ENCODE measurements at places on chromosomes 2 and 18.
A peak's percentile ranks its signal among the peaks of the same experiment; 100 is the strongest.

DNA sequence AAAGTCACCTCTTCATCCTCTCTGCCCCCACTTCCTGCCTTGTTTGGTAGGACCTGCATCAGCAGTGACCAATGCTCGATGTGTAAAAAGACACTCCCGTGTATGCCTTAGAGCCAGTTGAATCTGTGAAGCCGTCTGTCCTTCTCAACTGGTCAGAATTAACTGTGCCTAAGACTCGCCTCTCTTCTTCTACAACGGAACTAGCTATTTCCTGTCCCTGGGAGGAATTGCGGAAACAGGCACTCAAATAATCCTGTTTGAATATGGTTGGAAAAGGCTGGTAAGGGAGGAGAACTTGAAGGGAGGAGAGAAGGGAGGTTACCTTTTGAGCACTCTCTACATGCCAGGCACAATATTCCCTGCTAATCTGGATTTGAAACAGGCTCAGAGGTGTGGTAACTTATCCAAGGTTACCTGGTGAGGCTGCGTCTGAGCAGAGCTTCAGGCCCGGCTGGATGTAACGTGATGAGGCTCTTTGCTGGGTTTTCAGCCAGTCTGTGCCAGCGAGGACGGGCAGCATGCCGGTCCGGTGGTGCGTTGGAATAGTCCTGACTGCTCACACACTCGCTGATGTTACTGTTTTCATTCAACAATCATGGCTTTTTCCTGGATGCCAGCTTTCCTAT is 127.0 kb downstream of the FAM168B start:
- no peak for DNase-seq

DNA sequence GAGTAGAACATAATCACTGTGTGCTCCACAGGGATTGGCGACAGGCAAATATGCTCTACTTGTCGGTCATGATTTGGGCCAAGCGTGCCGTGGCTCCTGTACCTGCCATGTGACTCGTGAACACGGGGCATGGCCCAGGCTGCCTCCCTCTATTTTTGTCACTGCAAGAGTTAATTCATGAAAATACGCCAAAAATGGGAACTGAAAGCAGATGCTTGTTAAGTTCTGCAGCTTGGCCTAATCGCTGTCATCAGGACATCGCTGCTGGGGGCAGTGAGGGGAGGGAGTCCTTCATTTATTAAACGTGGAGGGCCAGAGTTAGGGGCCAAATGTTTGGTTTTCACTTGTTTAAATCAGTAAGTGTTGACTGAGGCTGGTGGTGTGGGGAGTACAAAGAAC is 177.8 kb downstream of the BCL2 start:
- DNase-seq: no peak

GRCh38 chr2:36710858-36711515 is 14.5 kb downstream of the VIT start:
- no peak for DNase-seq

DNA sequence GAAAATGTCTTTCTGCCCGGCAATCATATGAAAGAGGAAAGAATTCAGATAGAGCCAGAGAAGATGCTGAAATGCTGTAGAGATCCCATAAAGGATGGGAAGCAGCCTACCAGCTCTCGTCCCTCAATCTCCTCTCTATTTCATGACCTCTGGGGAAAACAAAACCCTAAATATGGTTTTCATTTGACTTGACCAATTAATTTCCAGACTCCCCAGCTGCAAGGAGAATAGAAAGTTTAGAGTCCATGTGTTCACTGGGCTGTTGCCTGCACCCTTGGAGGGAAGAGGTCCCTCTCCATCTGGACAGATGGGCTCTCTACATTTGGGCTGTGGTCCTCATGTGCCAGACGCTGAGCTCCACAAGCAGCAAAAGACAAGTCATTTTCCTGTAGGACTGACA is 40.6 kb downstream of the CAPN13 start:
- no peak for DNase-seq

GRCh38 chr2:136319237-136319636 is 201.3 kb upstream of the CXCR4 start:
- no peak for DNase-seq

DNA sequence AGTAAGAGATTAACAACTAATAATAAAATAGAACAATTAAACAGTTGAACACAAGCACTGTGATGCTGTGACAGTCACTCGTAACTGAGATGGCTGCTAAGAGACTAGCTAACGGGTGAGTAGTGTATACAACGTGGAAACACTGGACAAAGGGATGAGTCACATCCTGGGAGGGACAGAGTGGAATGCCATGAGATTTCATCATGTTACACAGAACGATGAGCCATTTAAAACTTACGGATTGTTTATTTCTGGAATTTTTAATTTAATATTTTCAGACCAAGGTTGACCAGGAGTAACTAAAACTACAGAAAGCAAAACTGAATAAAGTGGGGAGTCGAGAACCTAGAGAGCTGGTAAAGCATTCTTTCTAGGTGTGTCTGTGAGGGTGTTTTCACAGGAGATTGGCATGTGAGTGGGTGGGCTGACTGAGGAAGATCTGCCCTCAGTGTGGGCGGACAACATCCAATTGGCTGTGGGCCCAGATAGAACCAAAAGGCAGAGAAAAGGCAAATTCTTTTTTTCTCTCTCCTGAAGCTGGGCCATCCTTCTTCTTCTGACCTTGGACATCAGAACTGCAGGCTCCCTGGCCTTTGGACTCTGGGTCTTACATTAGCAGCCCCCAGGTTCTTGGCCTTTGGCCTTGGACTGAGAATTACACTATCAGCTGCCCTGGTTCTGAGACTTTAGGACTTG is 14.6 kb downstream of the TMSB10 start:
- peak; percentile 96 for DNase-seq

- DNase-seq: no peak
These were observed 9.8 kb downstream of the NR4A2 start for GRCh38 chr2:156322686-156323231.

DNA sequence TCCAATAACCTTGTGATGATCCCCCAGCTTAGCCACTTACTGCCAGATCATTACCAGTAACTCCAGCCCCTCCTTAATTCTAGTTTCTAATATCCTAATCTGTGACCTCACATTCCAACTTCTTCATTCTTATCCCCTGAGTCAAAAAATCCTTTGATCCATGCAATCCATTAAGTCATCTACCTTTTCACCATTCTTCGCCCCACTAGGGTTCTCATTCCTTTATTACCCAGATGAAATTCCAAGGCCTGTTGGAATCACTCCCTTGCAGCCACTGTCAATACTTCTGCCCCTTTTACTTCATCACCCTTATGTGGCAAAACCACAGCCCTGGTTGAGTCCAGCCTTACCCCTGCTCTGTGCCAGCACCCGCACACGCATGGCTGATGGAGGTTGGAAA is 20.3 kb upstream of the IL36G start:
- DNase-seq: no peak

GRCh38 chr2:155190342-155190741 is 491.8 kb downstream of the KCNJ3 start:
- no peak for DNase-seq

DNA sequence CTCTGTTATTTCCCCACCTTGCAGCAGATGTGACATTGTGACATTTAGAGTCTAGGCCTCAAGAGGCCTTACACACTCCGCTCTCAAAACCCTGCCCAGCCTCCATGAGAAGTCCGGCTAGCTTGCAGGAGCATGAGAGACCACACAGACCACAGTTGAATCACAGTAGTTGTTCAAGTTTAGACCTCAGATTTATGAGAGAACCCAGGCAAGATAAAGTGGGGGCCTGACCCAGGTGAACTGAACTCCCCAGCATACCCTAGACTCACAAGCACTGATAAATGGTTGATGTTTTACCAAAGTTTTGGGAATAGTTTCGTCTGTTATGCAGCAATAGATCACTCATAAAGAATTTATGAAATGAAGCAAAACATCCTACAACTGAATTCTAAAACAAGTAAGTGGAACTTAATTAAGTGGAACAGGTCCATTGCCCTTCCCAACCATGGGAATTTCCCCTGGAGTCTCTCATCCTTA is 4.7 kb upstream of the STAT1 start:
- no peak for DNase-seq

DNA sequence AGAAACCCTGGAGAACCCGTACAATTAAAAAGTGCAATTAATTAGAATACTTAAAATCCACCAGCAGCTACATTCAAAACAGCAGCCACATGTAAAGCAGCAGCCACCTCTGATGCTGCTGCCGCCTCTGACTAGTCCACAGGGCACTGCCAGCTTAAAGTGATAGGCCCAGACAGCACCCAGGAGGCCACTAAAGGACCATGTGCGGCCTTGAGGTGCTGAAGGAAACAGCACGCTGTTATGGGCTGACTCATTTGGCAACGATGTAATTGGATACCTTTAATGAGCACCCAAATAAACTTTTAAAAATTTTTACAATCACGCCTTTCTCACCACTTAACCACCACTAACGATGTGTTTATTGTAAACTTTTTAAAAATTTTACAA is 209.3 kb upstream of the NCKAP5 start:
- DNase-seq: peak; percentile 22

DNA sequence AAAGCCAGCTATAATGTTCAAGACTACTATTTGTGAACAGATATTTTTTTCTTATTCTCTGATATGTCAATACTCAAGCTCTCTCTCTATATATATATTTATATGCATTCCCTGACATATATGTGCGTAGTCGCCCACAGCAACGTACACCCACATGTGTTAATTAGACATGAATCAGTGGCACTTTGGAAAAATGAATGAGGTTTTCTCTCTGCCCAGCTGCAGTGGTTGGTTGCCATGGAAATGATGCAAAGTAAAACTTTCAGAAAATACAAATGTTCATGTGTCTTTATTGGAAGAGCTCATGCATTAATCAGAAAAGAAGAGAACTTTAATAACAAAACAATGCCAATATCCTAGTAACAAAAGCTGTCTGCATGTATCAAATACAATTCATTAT is 34.7 kb downstream of the UNC80 start:
- DNase-seq: no peak

GRCh38 chr2:235951982-235952381 is 216.2 kb downstream of the GBX2 start:
- peak; percentile 39 for DNase-seq

GRCh38 chr2:68800027-68800401 is 65.4 kb downstream of the ARHGAP25 start:
- DNase-seq: no peak

- DNase-seq: no peak
These were observed 39.8 kb downstream of the RHBDD1 start for GRCh38 chr2:226875438-226876225.

GRCh38 chr2:238158509-238159070 is at the start of gene ERFE:
TSS of gene ERFE (plus strand) at chr2:238158970. CDS start at chr2:238159008, 38 bp downstream.
- no peak for DNase-seq

- no peak for DNase-seq
These were observed 94.8 kb upstream of the ZNF236 start for GRCh38 chr18:76727589-76727988.

DNA sequence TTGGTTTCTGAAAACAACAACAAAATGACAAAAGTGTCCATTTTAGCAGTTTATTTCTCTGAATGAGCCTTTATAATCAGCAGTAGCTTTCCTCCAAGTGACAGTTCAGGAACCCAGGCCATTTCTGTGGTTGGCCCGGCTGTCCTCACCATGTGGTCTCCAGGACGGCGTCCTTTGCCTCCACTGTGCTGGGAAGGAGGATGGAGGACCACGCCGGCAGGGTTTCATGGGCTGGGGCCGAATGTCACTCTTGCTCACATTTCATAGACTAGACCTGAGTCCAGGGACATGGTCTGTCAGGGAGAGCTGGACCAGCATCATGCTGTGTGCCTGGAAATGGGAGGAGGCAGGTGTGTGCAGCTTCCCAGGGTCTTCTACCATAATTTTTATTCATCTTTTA is 50.9 kb downstream of the ARHGEF4 start:
- DNase-seq: no peak

- no peak for DNase-seq
These were observed 4.5 kb upstream of the SPC25 start for GRCh38 chr2:168894720-168895119.

GRCh38 chr2:44131177-44131576 is 37.5 kb upstream of the PPM1B start:
- no peak for DNase-seq

GRCh38 chr18:77209587-77209986 is 40.1 kb upstream of the GALR1 start:
- peak; percentile 72 for DNase-seq

GRCh38 chr2:42101206-42102023 is 53.6 kb downstream of the PKDCC start:
- DNase-seq: peak; percentile 74

DNA sequence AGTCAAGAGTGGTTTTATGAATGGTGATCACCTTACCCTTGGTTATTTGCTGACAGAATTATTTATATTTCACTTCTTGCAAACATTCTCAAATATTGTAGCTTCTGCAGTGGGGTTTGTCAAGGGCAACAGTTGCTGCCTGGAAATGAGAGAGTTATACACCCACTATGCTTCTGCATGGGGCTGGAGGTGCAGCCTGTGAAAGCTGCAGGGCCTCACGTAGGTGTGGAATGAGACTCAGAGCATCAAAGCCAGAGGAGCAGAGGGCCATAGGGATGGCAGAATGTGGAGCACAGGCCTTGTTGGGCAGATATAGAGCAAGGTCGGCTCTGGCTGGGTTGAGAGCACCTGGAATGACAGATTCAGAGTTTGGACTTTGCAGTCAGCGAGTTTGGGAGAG is 128.2 kb downstream of the ARHGEF4 start:
- DNase-seq: no peak

DNA sequence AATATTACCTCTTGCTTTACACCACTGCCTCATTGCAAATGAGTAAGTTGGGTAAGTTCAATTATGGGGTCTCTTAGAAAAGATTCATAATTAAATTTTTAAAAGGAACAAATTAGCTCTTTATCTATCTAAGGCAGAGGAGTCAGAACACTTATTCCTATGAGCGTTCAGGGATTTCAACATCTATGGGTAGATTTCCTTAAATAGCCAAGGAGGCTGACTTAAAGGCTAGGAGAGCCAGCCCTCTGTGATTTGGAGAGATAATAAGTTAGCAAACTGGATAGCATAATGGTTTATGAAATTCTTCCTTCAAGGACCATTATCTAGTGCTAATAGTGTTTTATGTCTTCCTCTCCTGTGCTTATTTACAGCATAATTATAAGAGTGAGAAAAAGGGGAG is 387.7 kb downstream of the STK39 start:
- DNase-seq: no peak

DNA sequence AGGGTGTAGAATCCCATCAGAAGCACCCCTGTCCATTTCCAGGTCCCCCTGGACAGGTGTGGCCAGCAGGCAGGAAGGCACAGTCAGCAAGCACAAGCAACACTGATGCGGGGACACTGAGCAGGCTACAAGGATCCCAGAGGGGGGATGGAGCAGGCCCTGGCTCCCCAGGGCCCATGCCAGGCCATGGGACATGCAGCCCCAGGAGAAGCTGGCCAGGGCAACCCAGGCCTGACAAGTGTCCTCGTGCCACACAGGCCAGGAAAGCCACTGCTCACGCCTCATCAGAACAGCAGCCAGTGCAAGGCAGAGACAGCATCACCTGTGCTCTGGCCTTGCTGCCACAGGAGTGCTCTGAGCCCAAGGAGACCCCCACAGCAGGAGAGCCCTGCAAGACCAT is 14.1 kb upstream of the GPC1 start:
- no peak for DNase-seq

- peak; percentile 4 for DNase-seq
These were observed 2.2 kb downstream of the IL1F10 start for GRCh38 chr2:113069676-113070605.

All from amniotic epithelial cell (primary cell).